Stimulated activated CD4-positive, alpha-beta T cell treated with anti-CD3 and anti-CD28 coated beads, Interleukin-15, amount 100 ng/mL, for 1 hour (primary cell): ENCODE measurements at places on chromosomes 5 and 9.

- DNase-seq, result no peak
These were observed 226.1 kb downstream of the SLIT3 start for GRCh38 chr5:169074839-169075238.

GRCh38 chr9:110260911-110261310, 4.6 kb upstream of the TXN start:
- no peak for DNase-seq

DNA sequence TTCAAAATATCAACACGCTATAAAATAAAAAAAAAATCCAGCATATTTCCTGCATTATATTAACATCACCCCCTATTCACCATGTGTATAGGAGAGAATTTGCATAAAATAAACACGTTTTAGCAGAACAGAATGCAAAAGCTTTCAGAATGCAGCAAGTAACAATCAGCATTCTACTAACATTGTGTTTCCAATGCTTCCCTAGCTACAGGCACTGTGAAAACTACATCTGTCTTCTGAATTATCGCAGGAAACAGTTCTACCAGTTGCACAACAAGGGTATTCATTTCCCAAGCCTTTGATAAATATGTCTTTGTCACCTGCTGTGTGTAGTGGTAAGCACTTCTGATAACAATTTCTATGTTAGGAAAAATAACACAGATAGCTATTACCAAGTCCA, 1015.8 kb downstream of the CDH18 start:
- no peak for DNase-seq

- DNase-seq, result no peak
These were observed 185.9 kb upstream of the RASA1 start for GRCh38 chr5:87081511-87082372.

- no peak for DNase-seq
These were observed 60.0 kb upstream of the RARS1 start for GRCh38 chr5:168426007-168426863.

- no peak for DNase-seq
These were observed 660.8 kb downstream of the TLE1 start for GRCh38 chr9:81028504-81028903.

GRCh38 chr9:132998831-132999635, 20.5 kb downstream of the GFI1B start:
- DNase-seq, result no peak

GRCh38 chr5:142175461-142176142, 67.0 kb downstream of the NDFIP1 start:
- DNase-seq, result no peak

GRCh38 chr9:23590276-23591000, 235.6 kb downstream of the ELAVL2 start:
- no peak for DNase-seq

DNA sequence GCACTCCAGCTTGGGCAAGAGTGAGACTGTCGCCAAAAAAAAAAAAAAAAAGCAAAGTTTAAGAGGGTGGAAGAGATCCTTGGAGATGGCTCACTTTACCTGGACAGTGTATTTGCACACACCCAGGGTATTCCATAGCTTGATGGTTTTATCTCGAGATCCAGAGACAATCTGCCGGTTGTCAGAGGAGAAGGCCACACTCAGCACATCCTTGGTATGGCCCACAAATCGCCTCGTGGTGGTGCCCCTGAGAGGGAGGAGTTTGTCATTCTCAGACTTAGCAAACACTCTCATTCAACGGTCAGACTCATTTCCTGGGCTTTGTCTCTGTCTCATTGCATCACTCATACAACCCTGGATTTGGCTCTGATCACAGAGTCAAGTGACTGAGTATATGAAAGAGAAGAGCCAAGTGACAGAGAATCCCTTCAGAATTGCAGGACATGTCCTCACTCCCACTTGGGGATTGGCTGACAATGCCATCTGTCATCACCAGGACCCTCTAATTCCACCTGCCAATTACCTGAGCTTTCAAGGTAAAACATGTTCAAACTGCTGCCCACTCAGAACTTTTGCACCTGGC, 2.2 kb downstream of the RACK1 start:
- DNase-seq, result no peak

GRCh38 chr9:136602193-136602885, 56.5 kb upstream of the NOTCH1 start:
- no peak for DNase-seq

GRCh38 chr9:122217640-122218039, 11.1 kb downstream of the LHX6 start:
- no peak for DNase-seq

DNA sequence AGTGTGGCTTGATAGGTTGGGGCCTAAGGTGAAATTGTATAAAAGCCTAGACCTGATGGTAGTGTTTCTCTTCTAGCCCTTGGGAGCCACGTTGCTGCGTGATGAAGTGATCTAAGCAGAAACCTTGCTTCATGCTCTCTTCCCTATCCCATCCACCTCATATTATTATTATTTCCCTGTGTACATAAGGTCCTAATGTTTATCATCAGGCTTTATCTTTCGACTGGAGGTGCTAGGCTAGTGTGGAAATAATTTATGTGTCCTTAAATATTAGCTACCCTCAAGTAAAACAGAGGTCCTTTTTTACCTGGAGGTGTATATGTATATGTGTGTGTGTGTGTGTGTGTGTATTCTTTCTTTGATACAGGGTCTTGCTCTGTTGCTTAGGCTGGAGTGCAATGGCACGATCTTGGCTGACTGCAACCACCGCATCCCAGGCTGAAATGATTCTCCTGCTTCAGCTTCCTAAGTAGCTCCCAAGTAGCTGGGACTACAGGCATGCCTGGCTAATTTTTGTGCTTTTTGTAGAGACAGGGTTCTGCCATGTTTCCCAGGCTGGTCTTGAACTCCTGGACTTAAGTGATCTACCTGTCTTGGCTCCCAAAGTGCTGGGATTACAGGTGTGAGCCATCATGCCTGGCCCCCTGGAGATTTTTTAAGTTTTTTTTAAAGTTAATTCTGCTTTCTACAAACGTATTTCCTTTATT, 3.7 kb downstream of the UGCG start:
- DNase-seq, result no peak

- no peak for DNase-seq
These were observed 117.5 kb upstream of the OTULINL start for GRCh38 chr5:14464096-14464495.

DNA sequence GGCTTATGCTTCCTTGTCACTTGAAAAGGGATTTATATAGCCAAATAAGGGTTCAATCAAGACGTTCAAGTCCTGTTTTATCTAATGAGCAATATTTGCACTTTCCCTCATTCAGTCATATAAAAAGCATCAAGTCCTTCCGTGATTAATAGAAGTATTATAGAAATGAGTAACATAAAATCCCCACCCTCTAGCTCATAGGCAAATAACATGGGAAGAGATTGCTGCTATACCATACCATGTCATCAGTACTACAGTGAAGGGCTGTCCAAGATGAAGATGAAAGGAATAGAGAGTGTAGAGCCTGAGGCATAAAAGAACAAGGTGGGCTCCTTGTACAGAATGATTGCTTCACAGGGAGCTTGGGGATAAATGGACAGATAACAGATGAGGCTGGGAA, 20.4 kb upstream of the PAPPA start:
- DNase-seq, result no peak

- DNase-seq, result no peak
These were observed 80.0 kb upstream of the COL5A1 start for GRCh38 chr9:134561427-134562145.

DNA sequence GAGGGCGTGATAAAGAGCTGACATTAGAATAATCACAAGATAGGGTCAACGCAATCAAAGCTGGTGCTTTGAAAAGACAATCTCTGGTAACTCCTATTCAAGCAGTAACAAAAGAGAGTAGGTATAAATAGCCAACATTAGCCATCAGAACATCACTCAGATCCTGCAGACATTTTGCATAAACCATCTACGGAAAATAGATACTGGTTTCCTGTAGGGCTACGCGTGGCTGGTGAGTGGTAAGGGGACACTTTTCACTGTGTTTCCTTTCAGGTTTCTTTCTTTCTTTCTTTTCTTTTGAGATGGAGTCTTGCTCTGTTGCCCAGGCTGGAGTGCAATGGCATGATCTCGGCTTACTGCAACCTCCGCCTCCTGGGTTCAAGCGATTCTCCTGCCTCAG, 22.3 kb downstream of the TTF1 start:
- no peak for DNase-seq

- no peak for DNase-seq
These were observed 53.7 kb downstream of the PLAC8L1 start for GRCh38 chr5:146051678-146052077.

- no peak for DNase-seq
These were observed 130.3 kb downstream of the CDC42SE2 start for GRCh38 chr5:131394128-131394527.
